ENCODE measurements at places on chromosomes 1 and 21. TPM values are rescaled to one million over a fixed set of nuclear protein-coding genes. Genes with fewer than 3 reads are reported as not detected.

The PYHIN1 gene
- total RNA-seq: not detected

The ROR1 gene
- total RNA-seq: 46.9 TPM

The ABCG1 gene
- total RNA-seq: under 0.01 TPM

The ALX3 gene
- total RNA-seq: not detected

The RGS8 gene
- total RNA-seq: not detected

The BMP8B gene
- total RNA-seq: 0.29 TPM

The LMNA gene
- total RNA-seq: 854 TPM

The RGL1 gene
- 24.6 TPM for total RNA-seq

The B3GALT5 gene
- under 0.01 TPM for total RNA-seq

The CACNA1S gene
- not detected for total RNA-seq

The KANK4 gene
- under 0.01 TPM for total RNA-seq

The MPL gene
- total RNA-seq: not detected

The LEFTY2 gene
- total RNA-seq: not detected

The SLC35E2B gene
- total RNA-seq: 38.4 TPM

The C1QC gene
- 2.2 TPM for total RNA-seq

The KPRP gene
- total RNA-seq: not detected

The CFAP141 gene
- not detected for total RNA-seq

The VN1R5 gene
- not detected for total RNA-seq

The FAM72D gene
- under 0.01 TPM for total RNA-seq

The PMF1 gene
- total RNA-seq: 34.0 TPM
